ENCODE measurements at places on chromosomes 4 and X.

GRCh38 chr4:93835929-93836328, 7.4 kb downstream of the ATOH1 start:
- no peak for DNase-seq

DNA sequence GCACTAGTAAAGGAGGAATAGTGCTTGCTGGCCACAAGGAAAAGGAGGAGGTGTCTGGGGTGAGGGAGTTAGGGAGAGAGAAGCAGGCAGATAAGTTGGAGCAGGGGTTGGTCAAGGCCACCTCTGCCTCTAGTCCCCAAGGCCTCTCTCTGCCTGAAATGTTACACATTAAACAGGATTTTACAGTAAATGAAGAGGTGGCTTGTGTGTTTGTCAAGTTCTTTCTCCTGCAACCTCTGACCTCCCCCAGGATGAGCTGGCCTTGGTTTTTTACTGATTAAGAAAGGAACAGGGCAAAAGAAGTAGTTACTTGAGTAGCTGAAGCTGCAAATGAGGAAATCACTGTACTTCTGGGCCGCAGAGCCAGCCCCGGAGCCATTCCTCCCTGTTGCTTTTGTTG, 2.0 kb downstream of the GJB1 start:
- peak; percentile 55 for DNase-seq

DNA sequence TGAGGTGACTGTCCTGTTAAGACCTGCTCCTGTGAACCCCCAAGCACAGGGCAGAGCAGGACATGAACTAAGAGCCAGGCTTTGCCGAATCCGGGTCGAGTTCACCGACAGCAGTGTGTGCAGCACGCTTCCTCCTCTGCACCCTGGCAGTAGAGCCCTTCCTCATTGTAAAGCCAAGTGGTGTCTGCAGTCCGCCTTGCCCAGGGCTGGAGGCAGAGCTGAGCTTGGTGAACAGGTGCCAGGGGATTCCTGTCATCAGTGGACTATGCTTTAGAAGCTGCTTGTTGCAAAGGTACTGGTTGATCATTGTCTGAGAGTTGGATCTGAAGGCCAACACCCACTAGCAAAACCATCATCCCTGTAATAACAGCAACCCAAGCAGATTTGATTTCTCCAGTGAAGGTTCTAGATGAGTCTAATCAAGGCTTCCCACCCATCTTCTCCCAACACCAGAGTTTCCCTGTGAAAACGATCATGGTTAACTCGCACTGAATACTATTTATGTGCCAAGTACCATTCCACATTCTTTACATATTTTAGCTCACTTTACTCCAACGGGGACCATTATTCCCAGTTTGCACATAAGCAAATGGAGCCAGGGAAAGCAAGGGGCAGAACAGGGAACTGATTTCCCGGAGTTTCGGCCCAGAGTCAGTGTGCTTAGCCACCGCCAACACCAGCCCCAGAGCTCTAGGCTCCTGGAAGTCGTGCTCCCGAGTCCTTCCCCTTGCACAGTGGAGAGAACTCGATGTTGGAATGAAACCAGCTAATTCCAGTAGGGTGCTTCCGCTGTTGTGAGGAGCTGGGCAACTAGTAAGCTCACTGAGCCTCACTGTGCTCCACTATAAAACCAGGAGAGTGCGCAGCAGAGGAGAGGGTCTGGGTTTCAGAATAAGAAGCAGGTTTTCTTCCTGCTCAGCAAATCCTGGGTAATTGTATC, 1.4 kb upstream of the SLC34A2 start:
- no peak for DNase-seq

DNA sequence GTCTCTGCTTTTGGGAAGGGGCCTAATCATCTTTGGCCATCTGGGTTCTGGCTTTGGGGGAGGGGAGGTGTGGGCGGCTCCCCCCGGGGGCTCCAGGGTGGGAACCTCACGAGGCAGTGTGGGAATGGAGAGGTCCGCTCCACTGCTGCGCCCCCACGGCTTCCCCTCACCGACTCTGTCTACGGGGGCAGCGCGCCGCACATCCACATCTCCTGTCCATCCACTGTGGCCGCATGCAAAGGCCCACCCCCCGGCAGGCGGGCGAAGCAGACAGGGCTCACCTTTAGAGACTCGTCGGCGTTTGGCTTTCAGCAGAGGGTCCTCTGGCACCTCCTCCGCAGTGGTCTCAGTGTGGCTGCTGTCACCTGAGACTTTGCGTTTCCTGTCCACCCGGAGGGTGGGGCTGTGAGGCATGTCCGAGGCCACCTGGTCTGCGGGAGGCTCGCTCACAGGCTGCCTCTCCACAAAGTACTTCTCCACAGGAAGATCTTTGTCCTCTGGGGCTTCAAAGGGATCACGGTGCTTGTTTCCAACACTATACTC, 33.6 kb downstream of the BCOR start:
- no peak for DNase-seq

- no peak for DNase-seq
These were observed 266.1 kb upstream of the ANXA10 start for GRCh38 chr4:167826281-167826680.

GRCh38 chrX:70754169-70754848, 154.2 kb downstream of the TEX11 start:
- no peak for DNase-seq

Measured in HepG2 (cell line).